Right lobe of liver (tissue), 6 donors: ENCODE measurements at places on chromosomes 13 and 19. TPM values are rescaled to one million over a fixed set of nuclear protein-coding genes. Genes with fewer than 3 reads are reported as not detected.

Gene ARID3A
- 1.7 TPM for total RNA-seq

Gene ADAMTS10
- total RNA-seq = 10.8 TPM

DNA sequence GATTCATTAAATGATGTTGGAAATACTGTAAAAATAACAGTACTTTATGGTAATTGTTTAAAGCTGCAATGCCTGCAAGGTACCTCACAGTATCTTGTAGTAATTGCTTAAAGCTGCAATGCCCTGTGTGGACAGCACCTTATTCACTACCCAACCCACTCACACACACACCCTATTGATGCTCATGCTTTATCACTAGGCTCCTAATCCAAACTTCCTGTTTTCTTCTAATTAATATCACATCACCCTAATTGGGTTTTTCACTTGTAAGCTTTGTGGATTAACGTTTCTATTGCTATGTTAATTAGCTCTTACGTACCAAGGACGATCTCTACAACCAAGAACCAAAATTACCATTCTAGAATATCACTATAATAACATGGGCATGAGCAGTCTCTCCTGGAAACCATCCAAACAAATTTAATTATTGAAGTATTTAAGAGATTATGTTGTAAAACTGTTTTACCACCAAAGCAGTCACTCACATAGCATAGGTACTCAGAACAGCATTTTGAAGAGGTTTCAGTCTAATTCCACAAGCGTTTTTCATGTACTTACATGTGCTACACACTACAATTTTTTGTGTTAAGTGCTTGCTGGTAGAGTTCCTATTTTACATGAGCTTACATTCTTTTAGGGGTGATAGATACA lies 303.8 kb downstream of the PCDH9 start:
- no peaks in the 10 kb centered on the region for H3K4me1 ChIP-seq
- no peak for DNase-seq
- no peaks in the 10 kb centered on the region for H3K36me3 ChIP-seq
- no peak overlapping the region for H3K27ac ChIP-seq

Gene TRPM4
- 13.5 TPM for total RNA-seq

- H3K4me1 ChIP-seq = no peaks in the 10 kb centered on the region
- no peak for DNase-seq
- H3K27me3 ChIP-seq = no peaks in the 10 kb centered on the region
- peak within 1 kb of the TSS; percentile 39 for H3K4me3 ChIP-seq
- no peak within 1 kb of the TSS for H3K27ac ChIP-seq
Measured at GRCh38 chr19:3785938-3786824, at the start of gene MATK. Gene MATK, minus strand, starts transcription at chr19:3786381. Its CDS starts 1,246 bp downstream, at chr19:3785135.

- no peak for DNase-seq
- no peak overlapping the region for H3K27ac ChIP-seq
- H3K4me1 ChIP-seq = no peaks in the 10 kb centered on the region
- no peaks in the 10 kb centered on the region for H3K36me3 ChIP-seq
- H3K27me3 ChIP-seq = no peaks in the 10 kb centered on the region
Measured at GRCh38 chr13:29543230-29544215, 52.0 kb downstream of the SLC7A1 start.

DNA sequence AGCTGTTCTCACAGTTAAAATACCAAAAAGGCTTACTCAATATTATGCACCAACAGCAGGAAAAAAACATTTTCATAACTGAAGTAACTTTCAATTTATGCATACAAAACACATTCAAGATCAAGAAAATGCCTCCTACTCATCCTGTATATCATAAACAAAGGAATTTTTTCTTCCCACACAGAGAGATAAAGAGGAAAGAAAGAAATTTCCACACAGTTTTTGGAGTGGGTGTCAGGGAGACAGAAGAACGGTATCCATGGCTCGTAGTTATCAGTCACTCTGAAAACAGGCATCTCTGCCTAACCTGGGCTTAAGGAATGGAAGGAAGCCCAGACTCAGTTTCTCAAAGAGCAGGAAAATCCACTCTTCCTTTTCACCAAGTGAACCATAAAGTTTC lies 92.4 kb upstream of the SIAH3 start:
- H3K27me3 ChIP-seq = no peaks in the 10 kb centered on the region
- no peaks in the 10 kb centered on the region for H3K4me1 ChIP-seq
- no peak overlapping the region for H3K4me3 ChIP-seq

Gene MADCAM1
- total RNA-seq = 0.11 TPM

Gene ZNF441
- 2.7 TPM for total RNA-seq

- peaks cover 26% of the 10 kb centered on the region for H3K36me3 ChIP-seq
- no peak overlapping the region for H3K27ac ChIP-seq
- DNase-seq = no peak
- H3K4me1 ChIP-seq = no peaks in the 10 kb centered on the region
Measured at GRCh38 chr13:114325729-114326128, 11.4 kb downstream of the CHAMP1 start.
